ENCODE measurements at places on chromosomes 11 and 22.

DNA sequence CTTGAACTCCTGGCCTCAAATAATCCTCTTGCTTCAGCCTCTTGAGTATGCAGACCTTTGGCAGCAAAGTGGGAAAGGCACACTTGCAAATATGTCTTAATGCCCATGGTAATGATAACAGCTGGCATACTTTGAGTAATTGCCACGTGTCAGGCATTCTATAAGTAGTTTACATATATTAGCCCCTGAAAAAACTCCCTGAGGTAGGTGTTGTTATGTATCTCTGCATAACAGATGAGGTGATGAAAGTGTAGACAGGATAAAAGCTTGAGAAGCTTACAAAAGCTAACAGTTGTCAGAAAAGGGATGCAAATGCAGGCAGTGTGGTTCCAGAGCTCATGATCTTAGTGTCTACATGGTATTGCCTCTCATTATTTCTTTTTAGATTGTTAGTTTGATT is 291.1 kb upstream of the C11orf87 start:
- no peak for DNase-seq

- no peak for DNase-seq
Observed at GRCh38 chr11:11381471-11382105, 28.5 kb upstream of the CSNK2A3 start.

GRCh38 chr22:44947846-44948245 is 62.0 kb downstream of the PHF21B start:
- no peak for DNase-seq

- no peak for DNase-seq
Observed at GRCh38 chr11:33735271-33736147, 714 bp downstream of the CD59 start.

GRCh38 chr11:63020671-63021291 is 5.1 kb upstream of the SLC22A8 start:
- DNase-seq: no peak

DNA sequence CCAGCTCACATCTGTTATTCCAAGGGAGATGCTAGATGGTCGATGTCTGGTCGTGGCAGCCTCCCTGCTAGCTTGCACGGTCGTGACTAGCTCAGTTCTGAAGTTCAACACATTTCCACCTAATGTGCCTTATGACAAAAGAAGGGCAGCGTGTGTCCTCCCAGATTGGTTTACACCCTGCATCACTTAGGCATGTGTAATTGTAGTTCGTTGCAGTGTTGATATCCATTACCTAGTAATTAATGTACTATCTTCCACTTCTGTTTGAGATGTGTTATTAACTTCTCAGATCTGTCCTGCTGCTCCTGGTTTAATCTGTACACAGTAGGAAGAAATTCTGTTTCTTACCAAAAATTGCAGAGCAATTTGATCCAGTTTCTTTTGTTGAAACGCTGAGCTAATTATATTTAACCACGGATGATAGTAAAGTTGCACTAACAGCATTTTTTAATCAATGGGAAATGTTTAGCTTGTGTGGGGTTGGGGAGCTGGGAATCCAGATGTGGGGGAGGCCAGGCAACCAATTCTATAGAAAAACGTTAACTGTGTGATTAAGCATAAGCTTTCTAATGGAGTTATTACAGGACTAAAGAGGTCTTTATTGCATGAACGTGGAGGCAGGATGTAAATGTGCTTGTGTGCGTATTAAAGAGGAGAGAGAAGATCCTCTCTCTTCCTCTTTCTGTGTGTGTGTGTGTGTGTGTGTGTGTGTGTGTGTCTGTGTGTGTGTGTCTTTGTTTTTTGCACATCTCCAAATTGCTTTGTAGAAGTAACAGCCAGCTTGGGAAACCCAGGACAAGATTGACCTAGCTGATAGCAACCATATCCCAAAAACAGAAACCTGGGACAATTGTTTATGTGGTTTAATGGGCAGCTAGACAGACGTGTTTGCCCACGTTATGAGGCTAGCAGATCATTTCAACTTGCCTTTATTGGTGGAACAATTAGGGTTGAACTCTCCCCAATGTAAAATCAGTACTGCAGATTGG is 145.7 kb upstream of the TTC12 start:
- no peak for DNase-seq

- no peak for DNase-seq
Observed at GRCh38 chr22:27441706-27442475, 359.7 kb downstream of the MN1 start.

- no peak for DNase-seq
Observed at GRCh38 chr11:59901306-59901705, 22.7 kb downstream of the OOSP3 start.

DNA sequence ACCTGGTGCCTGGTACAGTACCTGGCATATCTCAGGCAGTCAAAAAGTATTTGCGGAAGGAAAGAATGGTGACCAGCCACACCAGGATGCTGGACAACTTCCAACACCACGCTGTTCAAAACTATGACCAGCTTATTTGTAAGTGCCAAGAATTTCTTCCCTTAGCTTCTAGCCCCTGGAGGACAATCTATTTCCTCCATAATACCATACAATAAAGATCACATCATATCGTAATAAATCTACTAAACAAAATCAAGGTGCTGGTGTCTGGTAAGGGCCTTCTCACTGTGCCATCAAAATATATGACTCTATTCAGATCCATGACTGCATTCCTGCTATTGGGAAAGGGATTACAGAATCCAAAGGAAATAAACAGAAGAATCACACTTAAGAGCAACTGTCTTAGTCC is 51.5 kb downstream of the ALG9 start:
- no peak for DNase-seq

- no peak for DNase-seq
Observed at GRCh38 chr11:81026032-81026431, 1585.2 kb upstream of the TENM4 start.

GRCh38 chr22:38097058-38097457 is 13.1 kb upstream of the SLC16A8 start:
- DNase-seq: no peak

DNA sequence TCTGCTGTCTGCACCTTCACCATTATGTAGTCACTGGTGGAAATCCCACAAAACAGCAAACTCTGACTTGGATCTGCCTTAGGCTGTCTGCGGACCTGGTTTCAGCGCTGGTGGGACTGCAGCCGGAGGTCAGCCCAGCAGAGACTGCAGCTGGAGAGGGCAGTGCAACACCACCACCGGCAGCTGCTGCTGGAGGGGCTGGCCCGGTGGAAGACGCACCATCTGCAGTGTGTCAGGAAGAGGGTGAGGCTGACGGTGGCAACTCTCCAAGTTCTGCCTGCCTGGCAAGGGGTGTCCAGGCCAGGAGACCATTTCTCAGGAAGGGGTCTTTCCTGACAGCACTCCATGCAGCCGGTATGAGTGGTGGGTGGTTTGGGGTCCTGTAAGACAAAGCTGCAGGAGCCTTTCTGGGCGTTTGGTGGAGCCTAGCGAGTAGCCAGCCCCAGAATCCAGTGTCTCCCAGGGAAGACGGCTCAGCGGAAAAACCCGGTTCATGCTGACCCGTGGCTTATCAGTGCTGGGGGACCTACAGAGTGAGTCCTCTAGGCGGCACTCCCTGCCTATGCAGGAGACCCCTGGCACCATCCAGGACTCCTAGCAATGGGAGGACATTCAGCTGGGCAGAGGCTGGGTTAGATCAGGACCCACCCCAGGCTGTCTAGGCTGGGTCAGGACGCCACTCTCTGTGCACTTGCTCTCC is 50.8 kb downstream of the PISD start:
- DNase-seq: no peak

GRCh38 chr22:41469218-41469851 is 418 bp downstream of the ACO2 start:
- no peak for DNase-seq

DNA sequence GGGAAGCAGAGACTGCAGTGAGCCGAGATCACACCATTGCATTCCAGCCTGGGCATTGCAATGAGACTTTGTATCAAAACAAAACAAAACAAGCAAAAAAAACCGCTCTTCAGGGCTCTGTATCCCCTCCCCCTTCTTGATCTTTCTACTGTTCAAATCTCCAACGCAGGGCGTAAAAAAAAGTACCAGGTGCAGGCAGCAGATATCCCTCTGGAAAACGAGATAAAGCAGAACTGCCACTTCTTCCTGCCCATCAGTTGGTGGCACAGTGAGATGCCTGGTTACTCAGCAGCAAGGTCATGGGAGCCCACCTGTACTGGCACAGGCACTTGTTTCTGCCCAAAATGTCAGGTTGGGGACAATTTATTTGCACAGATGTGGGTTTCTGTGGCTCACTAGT is 11.2 kb downstream of the CCS start:
- DNase-seq: no peak

GRCh38 chr11:130819625-130820024 is 96.7 kb downstream of the SNX19 start:
- no peak for DNase-seq

DNA sequence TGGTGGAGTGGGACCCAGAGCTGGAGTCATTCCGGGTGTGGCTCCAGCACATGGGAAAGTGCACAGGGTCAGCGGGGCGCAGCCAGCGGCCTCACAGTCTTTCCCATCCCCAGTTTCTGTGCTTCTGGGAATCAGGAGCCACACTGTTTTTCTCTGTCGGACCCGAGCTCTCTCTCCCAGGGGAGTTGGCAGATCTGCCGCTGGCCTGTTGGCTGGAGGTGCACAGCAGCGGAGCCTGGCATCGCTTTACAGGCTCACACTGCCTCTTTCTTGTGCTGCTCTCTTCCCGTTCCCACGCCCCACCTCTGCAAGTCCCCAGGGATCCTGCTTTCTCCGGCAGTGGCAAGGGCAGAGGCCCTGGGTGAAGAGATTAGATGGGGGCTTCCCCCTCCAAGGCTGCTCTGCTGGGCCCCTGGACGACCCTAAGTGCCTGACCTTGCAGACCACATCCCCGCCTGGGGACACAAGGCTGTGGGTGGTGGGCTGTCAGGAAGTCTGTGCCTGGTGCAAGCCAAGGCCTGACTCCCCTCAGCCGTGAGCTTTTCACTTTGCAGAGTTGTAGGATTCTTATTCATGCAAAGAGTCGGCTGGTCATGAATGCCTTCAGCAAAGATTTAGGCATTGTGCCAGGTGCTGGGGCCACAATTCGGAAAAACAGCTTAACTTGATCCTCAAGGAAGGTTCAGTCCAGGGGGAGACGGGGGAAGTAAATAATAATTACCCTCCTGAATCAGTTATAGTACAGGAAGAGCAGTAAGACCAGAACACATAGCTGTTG is 116.3 kb downstream of the TIMP3 start:
- DNase-seq: no peak

DNA sequence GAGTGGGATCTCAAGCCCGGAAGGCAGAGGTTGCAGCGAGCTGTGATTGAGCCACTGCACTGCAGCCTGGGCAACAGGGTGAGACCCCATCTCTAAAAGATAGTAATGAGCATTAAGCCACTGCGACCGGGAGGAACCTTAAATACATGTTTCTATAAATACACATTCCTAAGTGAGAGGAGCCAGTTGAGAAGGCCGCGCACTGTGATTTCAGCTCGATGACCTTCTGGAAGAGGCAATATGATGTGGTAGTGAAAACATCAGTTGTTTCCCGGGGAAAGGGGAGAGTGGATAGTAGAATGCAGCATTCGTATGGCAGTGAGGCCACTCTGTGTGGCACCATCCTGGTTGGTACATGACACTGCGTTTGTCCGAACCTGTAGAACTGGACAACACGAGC is 18.0 kb downstream of the PTDSS2 start:
- no peak for DNase-seq

- no peak for DNase-seq
Observed at GRCh38 chr22:41528132-41528766, 16.0 kb downstream of the POLR3H start.

DNA sequence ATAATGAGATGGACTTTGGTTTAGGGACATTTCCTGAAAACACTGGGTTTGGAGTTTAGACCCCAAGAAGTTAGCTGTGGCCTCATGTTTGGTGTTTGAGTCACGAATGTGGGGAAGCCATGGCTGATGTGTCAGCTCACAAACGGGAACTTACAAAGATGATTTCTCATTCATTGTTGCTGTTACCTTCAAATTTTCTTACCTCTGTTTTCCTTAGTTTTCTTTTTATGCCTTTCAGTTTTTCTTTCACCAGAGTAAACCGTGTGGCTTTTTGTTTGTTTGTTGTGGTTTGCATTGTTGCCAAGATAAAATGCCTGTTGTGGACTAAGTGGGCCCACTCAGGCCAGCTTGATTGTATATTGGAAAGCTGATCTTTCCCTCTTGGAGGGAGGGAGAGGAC is 89.1 kb downstream of the SWAP70 start:
- DNase-seq: no peak

GRCh38 chr11:7540830-7541555 is 27.2 kb downstream of the PPFIBP2 start:
- DNase-seq: no peak

GRCh38 chr11:266676-267439 is 11.3 kb upstream of the NLRP6 start:
- no peak for DNase-seq

DNA sequence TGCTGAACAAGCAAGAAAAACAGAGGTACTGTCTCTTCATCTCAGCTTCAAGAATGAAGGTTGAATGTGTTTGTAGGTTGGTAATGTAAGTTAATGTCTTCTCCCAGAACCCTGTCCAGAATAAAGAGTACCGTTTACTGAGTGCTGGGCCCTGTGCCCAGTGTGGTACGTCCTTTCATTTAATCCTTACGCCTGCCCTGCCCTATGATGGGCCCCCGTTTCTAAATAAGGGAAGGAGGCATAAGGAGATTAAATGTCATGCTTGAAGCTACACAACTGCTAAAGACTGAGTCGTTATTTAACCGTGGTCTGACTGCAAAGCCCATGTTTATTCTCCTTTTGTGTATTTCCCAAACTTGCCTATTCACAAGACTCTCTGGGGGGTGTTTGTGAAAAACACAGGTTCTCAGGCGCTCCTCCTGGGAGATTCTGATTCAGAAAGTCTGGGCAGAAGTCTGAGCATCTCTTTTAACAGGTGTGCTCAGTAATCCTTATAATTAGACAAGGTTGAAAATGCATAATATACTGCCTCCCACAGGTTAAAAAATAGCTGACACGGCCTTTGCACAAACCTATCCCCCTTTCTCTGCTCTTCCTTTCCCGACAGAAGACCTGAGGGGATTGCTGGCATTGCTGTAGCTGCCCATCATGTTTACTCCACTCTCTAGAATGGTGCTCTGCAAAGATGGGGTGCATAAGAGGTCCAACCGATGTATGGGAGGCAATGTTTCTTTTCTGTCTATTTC is 56.3 kb upstream of the ZBTB44 start:
- no peak for DNase-seq

GRCh38 chr11:22795914-22796313 is 33.7 kb downstream of the SVIP start:
- DNase-seq: no peak

GRCh38 chr11:68043029-68043348 is 4.2 kb downstream of the TCIRG1 start:
- no peak for DNase-seq
